NCI-H146 (cell line): ENCODE measurements at places on chromosomes 6 and 20.

GRCh38 chr6:5950361-5950785 lies 56.4 kb downstream of the NRN1 start:
- no peak for DNase-seq

GRCh38 chr20:51966296-51966971 lies 164.1 kb upstream of the SALL4 start:
- peak; percentile 73 for DNase-seq

DNA sequence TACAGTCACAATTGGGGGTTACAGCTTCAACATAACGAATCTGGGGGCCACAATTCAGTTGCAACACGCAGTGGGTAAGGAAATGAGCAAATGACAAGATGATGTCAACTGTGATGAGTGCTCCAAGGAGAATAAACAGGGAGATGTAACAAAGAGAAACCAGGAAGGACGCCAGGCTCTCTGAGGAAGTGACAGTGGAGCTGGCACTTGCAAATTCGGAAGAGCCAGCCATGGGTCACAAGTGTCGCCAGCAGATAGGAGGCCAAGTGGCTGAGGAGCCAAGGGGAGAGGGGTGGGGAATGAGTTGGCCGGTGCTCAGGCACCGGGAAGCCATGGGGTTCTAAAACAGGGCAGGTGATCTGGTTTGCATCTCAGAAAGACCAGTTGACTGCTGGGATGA lies 136.4 kb downstream of the EYA2 start:
- no peak for DNase-seq

DNA sequence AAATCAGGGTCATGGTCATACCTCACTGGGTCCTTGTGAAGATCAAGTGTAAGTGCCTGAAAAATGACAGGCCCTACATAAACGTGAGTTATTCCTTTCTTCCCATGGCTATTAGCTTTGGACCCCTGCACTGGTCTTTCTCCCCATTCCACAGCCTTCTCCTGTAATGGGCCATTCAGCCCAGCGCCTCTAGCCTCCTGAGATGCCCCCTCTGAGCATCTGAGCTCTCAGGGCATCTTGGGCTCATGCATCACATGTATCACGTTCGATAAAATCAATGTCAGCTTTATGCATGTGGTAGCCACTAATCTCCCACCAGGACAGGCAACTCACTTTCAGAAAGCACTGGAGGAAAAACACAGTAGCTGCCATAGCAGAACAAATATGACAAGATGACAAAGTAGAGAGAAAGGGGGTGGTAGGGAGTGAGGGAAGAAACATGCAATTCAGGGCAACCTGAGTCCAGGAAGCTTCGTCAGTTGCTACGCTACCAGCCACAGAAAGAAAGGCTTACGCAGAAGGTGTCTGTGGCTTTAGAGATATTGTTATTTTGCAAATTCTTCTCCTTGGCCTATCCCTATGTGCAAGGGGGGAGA lies 498.8 kb downstream of the PTPRT start:
- no peak for DNase-seq

GRCh38 chr6:90003941-90004340 lies 109.7 kb downstream of the GJA10 start:
- no peak for DNase-seq

- no peak for DNase-seq
Measured at GRCh38 chr6:13355043-13355945, 27.0 kb upstream of the TBC1D7 start.

GRCh38 chr6:139204978-139205377 lies 70.1 kb downstream of the HECA start:
- DNase-seq: no peak
